ENCODE measurements at places on chromosomes 2 and 18. TPM values are rescaled to one million over a fixed set of nuclear protein-coding genes. Genes with fewer than 3 reads are reported as not detected.

Gene RRM2
- polyA plus RNA-seq, result 83.6 TPM

Gene IL36B
- not detected for polyA plus RNA-seq

Gene KCMF1
- polyA plus RNA-seq, result 56.8 TPM

Gene SAG
- polyA plus RNA-seq, result 0.13 TPM

Gene CXCR4
- polyA plus RNA-seq, result 45.7 TPM

Gene GCG
- polyA plus RNA-seq, result not detected

Gene IHH
- 1.7 TPM for polyA plus RNA-seq

Gene TNFAIP6
- 1.4 TPM for polyA plus RNA-seq

Gene VIL1
- 23.3 TPM for polyA plus RNA-seq

Gene BUB1
- polyA plus RNA-seq, result 34.9 TPM

Gene GULP1
- 67.8 TPM for polyA plus RNA-seq

Gene MOGAT1
- polyA plus RNA-seq, result 0.27 TPM

Gene PLGLB1
- polyA plus RNA-seq, result 27.6 TPM

GRCh38 chr2:189561371-189562038, 19.1 kb downstream of the SLC40A1 start:
- no peak for DNase-seq

GRCh38 chr18:57429167-57430078, 5.8 kb upstream of the ONECUT2 start:
- no peak for DNase-seq

- no peak for DNase-seq
Measured at GRCh38 chr2:27303093-27304025, 4.9 kb downstream of the UCN start.

DNA sequence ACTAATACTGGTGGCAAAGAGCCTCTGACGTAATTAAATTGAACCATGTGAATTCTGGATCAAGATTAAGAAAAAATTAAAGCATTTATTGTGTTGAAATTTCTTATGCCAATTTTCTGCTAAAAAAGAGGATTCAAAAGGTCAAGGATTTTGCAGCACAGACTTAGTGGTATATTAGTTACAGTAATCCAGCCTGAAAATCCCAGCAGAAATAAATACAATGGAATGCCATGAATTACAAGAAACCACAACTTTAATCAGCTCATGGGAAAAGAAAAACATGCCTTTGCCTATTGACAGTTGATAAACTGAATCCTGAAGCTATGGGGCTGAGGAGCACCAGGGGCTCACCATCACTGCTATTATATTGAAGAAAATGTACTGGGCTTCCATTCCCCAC, 114.8 kb upstream of the SATB2 start:
- no peak for DNase-seq

DNA sequence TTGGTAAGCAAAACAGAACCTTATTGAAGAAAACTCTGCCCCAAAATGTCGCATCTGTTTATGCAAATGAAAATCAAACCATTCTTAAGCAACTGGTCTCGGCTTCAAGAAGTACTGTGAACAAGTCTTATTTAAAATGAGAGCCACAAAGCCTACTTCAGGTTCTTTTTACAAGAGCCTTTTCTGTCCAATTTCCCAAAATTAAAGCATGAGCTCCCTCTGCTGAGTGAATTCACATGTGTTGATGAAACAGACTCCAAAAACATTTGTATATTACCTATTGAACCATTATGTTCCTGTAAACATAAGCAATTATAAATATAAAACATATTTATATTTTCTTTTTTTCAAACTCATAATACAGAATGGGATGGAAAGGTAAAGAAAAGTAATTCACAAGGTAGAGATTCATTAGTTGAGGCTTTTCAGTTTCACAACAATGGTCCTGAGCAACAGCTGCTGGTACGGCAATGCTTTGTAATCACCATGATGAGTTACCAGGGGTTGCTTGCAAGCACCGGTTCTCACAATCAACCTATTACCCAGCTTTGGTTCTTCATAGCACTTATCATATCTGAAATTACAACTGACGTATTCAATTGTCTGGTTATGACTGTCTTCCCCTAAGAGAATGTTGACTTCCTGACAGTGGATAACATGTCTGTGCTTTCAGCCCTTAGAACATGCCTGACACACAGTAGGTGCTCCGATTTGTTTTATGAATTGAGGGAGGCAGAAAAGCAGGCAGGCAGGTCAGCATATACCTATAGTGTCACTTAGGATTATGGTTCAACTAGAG, 108.4 kb upstream of the BZW1 start:
- DNase-seq, result peak; percentile 59

- no peak for DNase-seq
Measured at GRCh38 chr2:98034745-98035144, 39.0 kb upstream of the TMEM131 start.

DNA sequence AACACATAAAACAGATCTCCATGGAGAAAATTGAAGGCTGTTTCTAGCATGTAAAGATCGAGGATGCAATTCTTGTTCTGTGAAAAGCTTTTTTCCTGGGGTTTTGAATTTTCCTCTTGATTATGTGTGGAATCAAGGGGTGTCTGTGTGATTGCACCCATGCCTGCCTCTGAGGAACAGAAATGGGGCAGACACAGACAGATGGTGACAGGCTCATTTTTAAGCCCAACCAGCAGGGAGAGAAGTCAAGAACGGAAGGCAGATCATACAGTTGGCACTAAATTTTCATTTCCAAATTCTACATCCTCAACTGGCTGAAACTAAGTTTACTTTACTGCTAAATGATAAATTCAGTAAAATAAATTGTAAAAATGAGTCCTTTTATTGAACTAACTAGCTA, 1037.7 kb upstream of the KLHL29 start:
- DNase-seq, result no peak

- no peak for DNase-seq
Measured at GRCh38 chr2:42035241-42035640, 12.6 kb upstream of the PKDCC start.

DNA sequence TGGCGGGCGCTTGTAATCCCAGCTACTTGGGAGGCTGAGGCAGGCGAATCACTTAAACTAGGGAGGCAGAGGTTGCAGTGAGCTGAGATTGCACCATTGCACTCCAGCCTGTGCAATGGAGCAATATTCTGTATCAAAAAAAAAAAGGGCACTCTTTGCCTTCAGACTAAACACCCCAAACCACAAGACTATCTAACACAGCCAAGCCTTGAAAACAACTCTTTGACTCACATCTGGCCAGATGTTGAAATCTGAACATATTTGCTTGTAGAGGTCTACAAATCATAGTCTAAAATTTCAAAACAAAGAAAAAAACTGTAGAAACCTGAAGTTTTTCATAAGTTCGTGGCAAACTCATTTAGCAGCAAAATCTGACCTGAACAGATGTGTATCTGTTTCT, 94.9 kb downstream of the FAM161A start:
- DNase-seq, result no peak

GRCh38 chr2:54471221-54471711, 15.1 kb downstream of the SPTBN1 start:
- DNase-seq, result peak; percentile 66

DNA sequence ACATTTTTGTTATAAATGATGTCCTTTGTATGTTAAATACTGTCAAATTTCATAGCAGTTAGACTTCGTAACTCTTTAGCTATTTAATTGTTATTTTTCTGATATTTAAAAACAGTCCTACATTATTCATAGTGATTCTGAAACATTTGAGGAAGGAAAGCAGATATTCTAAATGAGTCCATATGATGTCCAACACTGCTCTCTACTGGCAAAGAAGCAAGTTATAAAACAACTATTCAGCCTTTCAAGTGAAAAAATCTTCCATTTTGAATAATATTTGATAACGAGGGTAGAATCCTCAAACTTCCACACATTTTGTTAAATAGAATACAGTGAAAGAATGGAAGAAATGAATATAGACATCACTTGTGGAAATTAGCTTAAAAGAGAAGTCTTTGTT, 220.8 kb downstream of the GULP1 start:
- DNase-seq, result peak; percentile 47

- DNase-seq, result no peak
Measured at GRCh38 chr2:177031438-177032180, 181.0 kb upstream of the HNRNPA3 start.

DNA sequence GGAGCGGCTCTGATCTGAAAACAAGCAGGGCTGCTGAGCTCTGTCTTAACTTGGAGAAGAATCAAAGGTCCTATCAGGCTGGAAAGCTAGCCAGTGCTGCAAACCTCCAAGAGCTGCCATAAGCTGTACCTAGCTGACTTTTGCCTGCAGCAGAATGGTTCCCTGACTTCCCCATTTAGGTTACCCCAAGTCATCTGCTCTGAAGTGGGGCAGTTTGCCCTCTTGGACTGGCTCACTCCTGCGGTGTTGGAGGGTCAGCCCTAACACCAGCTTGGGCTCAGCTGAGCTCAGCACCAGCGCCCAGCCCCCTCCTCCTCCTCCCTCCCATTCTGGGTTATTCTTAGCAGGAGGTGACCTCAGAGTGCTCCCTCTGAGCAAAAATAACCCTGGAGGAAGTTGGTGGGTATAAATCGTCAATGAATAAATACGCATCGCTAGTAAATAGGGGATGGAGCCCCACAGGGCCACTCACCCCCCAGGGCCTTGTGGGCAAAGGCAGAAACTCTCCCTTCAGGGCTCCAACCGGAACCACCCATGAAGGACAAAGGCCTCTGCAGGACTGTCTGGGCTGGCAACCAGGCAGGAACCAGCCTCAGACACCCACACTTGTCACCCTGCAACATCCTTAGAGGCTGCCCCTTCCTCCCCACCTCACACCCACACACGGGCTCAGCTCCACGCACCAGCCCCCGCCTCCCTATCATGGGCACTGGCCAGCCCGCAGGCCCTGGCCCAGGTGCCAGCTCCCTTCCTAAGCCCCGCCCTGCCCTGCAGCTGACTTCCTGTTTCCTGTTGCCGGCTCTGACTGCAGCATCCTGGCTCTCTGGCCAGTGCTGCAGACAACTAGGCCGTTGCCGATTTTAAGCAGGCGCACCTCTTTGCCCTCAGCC, 46.9 kb downstream of the DNMT3A start:
- DNase-seq, result no peak

- no peak for DNase-seq
Measured at GRCh38 chr2:42923580-42924417, 131.4 kb upstream of the HAAO start.

DNA sequence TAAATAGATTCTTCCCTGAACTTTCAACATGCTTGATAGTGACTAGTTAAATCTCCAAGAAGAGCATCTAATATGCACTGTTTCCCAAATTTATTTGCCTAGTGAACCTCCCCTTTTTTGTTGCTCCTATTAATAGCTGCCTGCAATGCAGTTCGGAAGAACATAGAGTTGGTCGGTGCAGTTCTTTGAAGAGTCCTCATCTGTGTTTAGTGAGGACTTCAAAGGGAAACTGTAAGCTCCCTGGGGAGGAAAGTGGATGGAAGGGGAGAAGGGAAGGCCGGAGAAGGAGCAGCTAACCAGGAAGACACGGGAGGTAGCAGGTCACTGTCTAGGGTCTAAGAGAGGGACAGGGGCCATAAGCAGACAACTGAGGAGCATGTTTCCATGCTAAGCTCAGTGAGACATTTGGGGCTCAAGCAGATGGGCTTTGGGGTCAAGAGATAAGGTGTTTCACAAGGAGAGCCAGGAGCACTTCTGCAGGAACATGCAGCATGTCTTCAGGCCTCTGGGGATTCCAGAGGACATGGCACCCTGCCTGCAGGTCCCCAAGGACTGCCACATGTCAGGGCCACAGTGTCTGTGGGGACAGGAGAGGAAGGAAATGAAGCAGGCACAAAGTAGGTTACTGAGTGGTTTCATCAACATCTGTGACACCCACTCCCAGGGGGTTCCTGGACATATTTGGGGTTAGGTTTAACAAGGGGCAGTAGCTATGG, 48.7 kb upstream of the ANXA4 start:
- no peak for DNase-seq

DNA sequence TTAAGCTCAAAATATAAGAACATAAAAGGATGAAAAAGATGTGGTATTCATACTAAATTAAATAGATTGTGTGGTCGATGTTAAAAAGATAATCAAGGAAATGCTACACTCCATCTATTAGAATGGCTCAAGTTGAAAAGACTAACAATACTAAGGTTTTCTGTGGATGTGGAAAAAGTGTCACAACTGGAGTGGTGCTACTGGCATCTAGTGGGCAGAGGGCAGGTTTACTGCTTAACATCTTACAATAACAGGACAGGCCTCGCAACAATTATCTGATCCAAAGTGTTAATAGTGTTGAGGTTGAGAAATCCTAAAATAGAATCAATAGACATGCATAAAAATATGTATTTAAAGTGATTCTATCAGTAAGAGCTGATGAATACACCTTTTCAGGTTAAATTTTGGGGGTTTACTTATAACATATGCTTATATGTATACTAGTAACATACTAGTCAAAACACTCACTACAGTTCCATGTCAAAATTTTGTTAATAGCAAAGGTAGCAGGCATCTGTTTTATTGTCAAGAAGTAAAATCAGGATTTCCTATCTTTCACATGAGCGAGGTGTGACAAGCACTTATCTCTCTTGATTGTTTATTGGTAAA, 91.5 kb upstream of the TMEFF2 start:
- no peak for DNase-seq

- DNase-seq, result no peak
Measured at GRCh38 chr2:100208141-100208770, 65.9 kb upstream of the AFF3 start.

DNA sequence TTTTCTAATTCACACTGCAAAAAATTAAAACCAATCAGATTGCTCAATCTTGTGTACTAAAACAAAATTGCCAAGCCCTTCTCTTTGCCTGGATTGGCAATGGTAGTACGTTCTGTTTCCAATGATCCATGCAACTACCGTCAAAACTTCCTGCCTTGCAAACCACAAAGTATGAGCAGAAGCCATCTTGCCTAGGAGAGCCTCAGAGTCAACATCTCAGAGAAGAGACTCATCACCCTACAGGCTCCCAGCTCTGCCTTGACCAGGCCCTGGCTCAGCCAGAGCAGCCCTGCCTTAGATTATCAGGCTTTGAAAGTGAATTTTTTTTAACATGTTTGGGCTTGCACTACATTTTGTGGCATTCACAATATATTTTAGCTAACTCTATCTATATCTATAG, 574.1 kb downstream of the SATB2 start:
- no peak for DNase-seq

GRCh38 chr2:9758741-9759140, 84.5 kb upstream of the TAF1B start:
- no peak for DNase-seq

- no peak for DNase-seq
Measured at GRCh38 chr2:241224018-241224850, 35.8 kb downstream of the ANO7 start.

DNA sequence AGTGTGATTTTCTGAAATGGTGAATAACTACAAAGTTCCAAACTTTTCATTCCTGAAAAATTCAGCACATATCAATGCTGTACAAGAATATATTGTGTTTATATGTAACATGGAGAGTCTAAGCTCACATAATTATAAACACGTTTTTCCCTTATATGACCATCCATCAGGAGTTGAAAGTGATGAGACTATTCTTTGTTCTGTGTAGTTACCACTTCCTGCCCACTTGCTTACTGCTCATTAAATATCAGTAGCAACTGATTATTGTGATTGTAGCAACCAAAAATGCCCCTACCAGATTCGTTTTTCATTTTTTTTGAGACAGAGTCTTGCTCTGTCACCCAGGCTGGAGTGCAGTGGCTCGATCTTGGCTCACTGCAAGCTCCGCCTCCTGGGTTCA, 30.8 kb downstream of the OTX1 start:
- no peak for DNase-seq

- no peak for DNase-seq
Measured at GRCh38 chr2:218727502-218728165, 17.0 kb downstream of the TTLL4 start.

All from left kidney (tissue), 8 donors.